ENCODE measurements at places on chromosomes 3 and 15. TPM values are rescaled to one million over a fixed set of nuclear protein-coding genes. Genes with fewer than 3 reads are reported as not detected.

Gene IQCH
- total RNA-seq = 7.0 TPM

Gene CD86
- not detected for total RNA-seq

Gene TTLL13
- not detected for total RNA-seq

Gene TM4SF18
- total RNA-seq = 0.37 TPM

Gene ST3GAL6
- total RNA-seq = 12.9 TPM

Gene SLC7A14
- 0.44 TPM for total RNA-seq

Gene MITF
- 23.7 TPM for total RNA-seq

Gene CMTM6
- 107 TPM for total RNA-seq

Gene CX3CR1
- not detected for total RNA-seq

Gene OR5K2
- total RNA-seq = not detected

Gene TSPAN3
- total RNA-seq = 182 TPM

Gene CHDH
- 0.44 TPM for total RNA-seq

Gene MUC13
- not detected for total RNA-seq

Gene C3orf52
- total RNA-seq = 17.2 TPM
